ENCODE measurements at places on chromosomes 6 and 20.

- no peak for DNase-seq
These were observed 125.8 kb upstream of the ENPP5 start for GRCh38 chr6:46296586-46296985.

- peak; percentile 91 for DNase-seq
These were observed 60.0 kb downstream of the TRIM27 start for GRCh38 chr6:28863604-28864325.

- DNase-seq = no peak
These were observed 29.0 kb downstream of the BPIFB1 start for GRCh38 chr20:33311996-33312395.

DNA sequence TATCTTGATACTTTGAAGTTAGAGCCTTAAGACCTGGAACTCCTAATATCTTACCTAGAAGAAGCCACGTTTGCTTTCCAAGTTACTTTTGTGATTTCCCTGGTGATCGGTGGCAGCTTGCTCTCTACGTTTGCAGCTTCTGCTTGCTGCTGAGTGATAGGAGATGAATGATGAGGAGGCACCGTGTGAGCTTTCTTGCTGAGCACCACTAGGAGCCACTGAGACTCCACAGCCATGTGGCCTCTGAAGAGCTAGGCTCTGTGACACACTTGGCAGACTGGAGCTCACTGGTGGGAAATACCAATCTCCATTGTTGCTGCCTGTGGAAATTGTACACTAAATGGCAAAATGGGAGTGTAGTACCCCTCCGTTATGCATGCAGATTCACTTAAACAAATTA, 161.8 kb downstream of the IBTK start:
- DNase-seq = no peak

GRCh38 chr6:10411131-10411970, 3.5 kb downstream of the TFAP2A start:
- DNase-seq = no peak

- DNase-seq = no peak
These were observed 234.7 kb downstream of the UST start for GRCh38 chr6:148981515-148981914.

- no peak for DNase-seq
These were observed 286.9 kb upstream of the BMP2 start for GRCh38 chr20:6480328-6481200.

DNA sequence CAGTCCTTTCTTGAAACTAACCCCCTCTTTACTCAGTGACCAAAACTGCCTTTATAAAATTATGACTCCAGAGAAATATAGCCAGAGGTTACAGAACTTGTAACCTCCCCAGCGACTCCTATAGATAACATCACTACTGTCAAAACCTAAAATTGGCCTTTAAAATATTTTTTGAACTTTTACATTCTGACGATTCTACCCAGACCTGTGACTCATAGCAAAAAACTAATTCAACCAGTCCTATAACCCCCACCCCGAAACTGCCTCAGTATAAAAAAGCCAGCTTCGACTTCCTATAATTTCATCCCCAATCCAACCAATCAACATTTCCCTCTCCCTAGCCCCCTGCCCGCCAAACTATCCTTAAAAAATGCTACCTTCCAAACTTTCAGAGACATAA, 13.9 kb downstream of the JPH2 start:
- DNase-seq = no peak

- no peak for DNase-seq
These were observed 9.7 kb downstream of the LRRN4 start for GRCh38 chr20:6044115-6044514.

GRCh38 chr6:139150920-139151319, 16.0 kb downstream of the HECA start:
- no peak for DNase-seq

DNA sequence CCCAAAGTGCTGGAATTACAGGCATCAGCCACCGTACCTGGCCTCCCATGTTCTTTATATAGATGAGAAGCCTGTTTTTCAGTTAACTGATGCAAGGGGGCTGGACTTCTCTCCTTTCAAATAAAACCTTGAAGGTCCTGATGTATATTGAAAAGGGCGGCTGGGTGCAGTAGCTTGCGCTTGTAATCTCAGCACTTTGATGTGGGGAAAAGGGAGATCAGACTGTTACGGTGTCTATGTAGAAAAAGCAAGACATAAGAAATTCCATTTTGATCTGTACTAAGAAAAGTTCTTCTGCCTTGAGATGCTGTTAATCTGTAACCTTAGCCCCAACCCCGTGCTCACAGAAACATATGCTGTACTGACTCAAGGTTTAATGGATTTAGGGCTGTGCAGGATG, 16.1 kb upstream of the SAMHD1 start:
- no peak for DNase-seq

DNA sequence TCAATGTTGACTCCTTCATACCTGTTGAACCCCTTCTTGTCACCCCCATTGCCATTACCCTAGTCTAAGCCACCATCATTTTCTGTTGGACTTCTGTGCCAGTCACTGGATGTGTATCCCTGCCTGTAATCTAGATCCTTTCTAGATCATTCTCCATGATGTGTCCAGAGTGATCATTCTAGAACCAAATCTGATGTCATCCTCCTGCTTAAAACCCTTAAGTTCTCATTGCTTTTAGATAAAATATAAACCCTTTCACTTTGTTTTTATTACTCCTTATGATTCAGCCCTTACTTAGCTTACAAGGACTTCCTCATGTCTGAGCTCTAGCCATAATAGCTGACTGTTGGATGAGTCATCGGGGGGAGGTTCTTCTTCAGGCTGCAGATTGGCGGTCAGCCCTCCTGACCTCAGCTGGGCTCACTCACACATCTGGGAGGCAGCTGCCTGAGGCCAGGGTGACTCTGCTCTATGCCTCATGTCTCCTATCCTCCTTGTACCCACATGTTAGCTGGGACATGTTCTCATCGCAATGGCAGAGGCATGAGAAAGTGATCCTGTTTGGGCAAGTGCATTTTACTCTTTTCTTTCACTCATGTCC, 287.6 kb downstream of the ESR1 start:
- peak; percentile 53 for DNase-seq

- no peak for DNase-seq
These were observed 59.6 kb downstream of the DOK5 start for GRCh38 chr20:54535033-54535432.

DNA sequence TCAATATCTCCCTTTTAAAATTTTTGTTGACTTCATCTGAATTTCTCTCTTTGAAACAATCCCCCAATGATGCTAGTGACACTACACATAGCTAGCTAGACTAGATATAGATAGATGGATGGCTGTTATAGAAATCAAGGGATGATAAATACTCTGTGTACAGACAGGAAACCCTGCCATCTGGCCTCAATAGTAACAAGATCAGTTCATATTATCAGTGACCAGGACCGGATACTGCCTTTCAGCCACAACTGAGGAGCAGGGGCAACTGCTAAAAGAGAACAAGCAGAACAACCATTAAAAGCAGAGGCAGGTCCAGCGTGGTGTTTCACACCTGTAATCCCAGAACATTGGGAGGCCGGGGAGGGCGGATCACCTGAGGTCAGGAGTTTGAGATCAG, 118.3 kb upstream of the FAM184A start:
- DNase-seq = no peak

DNA sequence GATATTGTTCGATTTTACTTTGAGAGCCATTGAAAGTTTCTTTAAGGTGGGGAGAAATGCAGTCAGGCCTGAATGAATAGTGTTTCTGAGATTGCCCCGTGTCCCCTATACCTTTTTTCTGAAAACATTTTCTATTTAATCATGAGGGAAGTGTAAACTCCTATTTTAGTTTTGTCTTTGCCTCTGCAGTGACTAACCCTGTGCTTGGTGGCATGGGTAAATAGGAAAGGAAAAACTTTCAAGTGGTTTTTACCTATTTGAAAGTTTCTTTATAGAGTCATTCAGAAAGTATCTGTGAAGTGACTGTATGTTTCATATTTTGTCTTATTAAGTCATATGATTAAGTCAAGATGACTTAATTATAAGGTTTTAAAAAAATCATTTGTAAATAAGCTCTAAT, 14.5 kb downstream of the SNRNP48 start:
- no peak for DNase-seq

- no peak for DNase-seq
These were observed 491.4 kb upstream of the POU3F2 start for GRCh38 chr6:98343004-98343403.

GRCh38 chr6:68447112-68447511, 188.0 kb upstream of the ADGRB3 start:
- DNase-seq = no peak

DNA sequence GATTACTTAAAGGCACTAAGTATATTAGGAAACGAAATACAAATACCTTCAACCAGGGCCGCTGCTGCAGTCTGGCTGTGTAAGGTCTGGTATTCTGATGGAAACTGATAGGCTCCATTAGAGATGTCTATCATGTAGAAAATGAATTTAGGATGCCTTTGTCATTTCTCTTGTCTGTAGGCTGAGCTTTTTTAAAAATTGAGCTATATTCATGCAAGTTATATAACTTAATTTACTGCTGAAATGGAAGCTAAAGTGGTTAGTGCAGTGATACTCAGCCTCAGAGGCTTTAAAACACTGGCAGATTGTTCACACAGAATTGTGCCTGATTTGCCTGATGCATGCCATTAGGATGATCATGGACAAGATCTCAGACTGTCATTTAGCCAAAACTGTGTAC, 286.2 kb upstream of the QKI start:
- DNase-seq = no peak

DNA sequence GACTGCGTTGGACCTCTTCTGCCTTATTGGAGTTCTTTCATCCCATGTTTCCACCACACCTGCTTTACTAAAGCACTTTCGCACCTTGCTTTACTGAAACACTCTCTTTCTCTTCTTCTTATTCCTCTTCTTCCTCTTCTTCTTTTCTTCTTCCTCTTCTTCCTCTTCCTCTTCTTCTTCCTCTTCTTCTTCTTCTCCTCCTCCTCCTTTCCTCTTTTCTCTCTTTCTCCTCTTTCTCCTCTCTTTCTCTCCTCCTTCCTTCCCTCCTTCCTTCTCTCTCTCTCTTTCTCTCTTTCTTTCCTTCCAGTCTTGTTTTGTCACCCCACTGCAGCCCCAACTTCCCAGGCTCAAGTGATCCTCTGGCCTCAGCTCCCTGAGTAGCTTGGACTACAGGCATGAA, 4.0 kb upstream of the RIPPLY2 start:
- no peak for DNase-seq

DNA sequence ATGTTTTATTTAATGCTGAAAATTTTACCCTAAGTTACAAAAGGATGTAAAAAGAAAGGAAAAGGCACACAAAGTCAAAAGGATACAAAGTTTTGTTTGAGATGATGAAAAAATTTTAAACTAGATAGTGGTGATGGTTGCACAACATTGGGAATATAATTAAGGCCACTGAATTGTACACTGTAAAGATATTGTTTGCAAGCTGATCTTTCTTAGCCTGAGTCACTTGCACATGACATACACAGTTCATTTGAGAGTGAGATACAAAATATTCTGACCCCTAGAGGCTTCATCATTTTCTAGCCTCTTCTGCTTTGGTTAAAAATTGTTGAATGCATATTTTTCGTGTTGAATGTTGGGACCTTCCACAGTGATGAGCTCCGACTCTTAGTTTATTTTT, 462.6 kb downstream of the HDGFL1 start:
- DNase-seq = no peak

- no peak for DNase-seq
These were observed 19.2 kb downstream of the CHMP4B start for GRCh38 chr20:33830371-33830770.

DNA sequence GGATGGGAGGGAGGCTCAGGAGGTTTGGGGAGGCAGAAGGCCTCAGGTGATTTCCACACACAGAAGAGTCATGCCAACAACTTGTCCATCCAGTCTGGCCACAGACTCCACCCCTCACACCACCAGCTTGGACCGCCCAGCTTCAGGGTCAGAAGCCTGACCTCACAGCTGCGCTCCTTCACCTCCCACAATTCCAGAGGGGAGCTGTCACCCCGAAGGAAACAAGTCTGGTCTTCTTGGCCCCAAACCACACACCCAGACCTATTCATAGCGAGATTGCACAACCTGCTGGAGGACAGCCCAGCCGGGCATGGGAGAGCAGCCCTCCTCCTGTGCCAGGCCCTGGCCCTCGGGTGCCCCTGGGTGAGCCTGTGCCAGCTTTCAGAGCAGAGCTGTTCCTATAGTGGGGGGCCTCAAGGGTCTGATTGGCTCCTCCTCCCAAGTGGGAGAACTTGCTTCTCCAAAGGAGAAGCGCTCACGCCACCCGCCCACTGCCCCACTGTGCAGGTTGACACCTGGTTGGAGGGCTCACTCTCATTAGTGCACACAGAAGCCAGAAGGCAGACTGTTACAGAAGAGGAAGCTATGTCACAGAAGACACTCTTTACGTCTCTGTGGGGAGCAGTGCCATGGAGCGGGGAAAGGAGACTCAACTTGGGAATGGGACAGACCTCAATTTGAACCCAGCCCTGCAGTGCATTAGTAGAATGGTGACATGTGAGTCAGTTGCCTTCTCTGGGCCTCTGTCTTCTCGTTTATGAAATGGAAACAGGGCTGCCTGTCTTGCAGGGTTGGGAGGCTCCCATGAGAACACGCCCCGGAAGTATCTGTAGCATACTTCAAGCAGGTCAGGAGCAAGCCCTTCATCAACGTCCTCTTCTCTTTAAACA, 128.8 kb downstream of the FOXO3 start:
- no peak for DNase-seq

DNA sequence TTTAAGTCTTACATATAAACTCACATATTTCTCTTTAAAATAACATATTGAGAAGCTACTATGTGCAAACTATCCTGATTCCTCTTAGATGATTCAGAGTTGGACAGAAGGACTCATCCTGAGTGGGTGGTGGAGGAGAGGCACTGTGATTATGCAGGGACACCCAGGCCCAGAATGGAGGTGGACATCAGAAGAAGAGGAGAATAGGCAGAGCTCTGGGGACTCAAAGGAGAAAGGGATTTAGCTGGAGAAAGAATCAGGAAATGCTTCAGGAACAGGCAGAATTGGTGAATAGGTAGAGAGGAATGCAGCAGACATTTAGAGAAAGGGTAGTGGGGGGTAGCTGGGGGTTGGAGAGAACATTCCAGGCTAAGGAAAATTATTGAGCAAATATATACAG, 17.4 kb downstream of the RCAN2 start:
- DNase-seq = no peak

DNA sequence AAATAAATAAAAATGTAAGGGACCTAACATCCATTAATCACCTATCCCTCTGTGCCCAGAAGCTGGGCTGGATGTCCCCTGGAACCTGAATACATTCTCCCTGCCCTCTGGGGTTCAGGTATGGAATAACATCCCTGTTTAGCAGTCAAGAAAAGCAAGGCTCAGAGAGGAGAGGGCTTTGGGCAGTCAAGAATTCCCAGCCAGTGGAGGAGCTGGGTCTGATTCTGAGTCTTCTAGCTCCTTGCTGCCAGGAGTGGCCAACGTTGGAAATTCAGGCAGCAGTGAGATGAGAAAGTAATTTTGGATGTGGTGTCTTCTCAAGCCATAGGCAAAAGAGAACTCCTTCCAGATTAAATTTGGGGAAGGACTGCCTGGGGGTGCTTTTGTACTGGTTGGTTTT, 42.6 kb upstream of the ZNFX1 start:
- no peak for DNase-seq
